ENCODE measurements at places on chromosomes 13 and 19.
A peak's percentile ranks its signal among the peaks of the same experiment; 100 is the strongest.

GRCh38 chr19:1167687-1168571 is 6.1 kb downstream of the SBNO2 start:
- no peak for DNase-seq

GRCh38 chr19:5865772-5866171 is 4.6 kb downstream of the FUT5 start:
- DNase-seq, result no peak

DNA sequence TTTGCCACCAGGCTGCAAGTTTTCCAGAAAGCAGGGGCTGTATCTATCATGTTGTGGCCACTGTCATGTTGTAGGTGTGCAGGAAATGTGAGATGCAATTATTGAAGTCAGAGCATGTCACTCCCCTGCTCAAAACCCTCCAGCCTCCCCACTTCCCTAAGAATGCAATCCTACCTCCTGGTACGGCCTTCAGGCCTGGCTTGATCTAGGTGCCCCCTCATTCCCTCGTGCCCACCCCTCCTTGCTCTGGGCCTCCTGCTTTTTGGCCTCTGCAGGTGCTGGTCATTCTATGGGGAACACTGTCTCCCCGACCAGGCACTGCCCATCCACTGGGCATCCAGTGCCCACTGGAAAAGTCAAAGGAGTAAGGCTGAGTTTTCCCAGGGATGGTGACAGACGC is 28.5 kb upstream of the MATK start:
- DNase-seq, result no peak

DNA sequence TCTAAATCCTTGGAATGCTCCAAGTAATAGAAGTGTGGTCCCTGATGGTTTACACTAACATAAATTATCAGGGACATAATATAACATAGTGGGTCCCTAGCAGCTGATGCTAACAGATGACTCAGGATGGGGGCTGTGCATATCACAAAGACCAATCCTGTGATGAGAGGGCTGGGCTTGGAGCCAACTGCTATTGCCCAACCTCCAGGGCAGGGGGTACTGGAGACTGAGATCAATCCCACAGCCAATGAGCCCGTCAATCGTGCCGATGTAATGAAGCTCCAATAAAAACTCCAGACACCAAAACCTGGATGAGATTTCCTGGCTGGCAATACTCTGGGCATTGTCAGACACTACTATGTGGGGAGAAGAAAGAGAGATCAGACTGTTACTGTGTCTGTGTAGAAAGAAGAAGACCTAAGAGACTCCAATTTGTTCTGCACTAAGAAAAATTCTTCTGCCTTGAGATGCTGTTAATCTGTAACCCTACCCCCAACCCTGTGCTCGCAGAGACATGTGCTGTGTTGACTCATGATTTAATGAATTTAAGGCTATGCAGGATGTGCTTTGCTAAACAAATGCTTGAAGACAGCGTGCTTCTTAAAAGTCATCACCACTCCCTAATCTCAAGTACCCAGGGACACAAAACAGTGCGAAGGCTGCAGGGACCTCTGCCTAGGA is 33.4 kb downstream of the ABCC4 start:
- DNase-seq, result peak; percentile 73

DNA sequence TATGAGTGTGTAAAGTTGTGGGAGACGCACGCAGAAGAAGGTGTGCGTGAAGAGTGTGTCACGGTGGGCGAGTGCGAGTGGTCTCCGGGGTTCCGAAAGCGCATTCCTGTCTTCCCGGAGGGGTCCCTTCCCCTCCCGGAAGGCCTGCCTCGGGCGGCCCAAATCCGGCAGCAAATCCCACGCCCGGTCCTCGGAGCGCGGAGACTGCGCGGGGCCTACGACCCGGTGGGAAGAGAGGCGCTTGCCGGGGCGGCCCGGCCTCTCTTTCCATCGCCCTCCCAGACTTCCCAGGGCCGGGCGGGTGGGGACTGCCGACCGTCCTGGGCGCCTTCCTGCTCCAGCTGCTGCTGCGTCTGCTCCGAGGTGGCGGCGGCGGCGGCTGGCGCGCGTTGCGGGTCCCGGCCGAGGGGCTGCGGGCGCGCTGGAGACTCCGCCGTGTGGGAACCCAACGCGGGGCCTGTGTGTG is 2.1 kb downstream of the ZIC5 start:
- no peak for DNase-seq

- no peak for DNase-seq
Observed at GRCh38 chr13:66659701-66660467, 570.3 kb downstream of the PCDH9 start.

- no peak for DNase-seq
Observed at GRCh38 chr19:13160557-13160956, 10.3 kb downstream of the IER2 start.

GRCh38 chr19:45457776-45458175 is 10.0 kb upstream of the FOSB start:
- DNase-seq, result no peak

DNA sequence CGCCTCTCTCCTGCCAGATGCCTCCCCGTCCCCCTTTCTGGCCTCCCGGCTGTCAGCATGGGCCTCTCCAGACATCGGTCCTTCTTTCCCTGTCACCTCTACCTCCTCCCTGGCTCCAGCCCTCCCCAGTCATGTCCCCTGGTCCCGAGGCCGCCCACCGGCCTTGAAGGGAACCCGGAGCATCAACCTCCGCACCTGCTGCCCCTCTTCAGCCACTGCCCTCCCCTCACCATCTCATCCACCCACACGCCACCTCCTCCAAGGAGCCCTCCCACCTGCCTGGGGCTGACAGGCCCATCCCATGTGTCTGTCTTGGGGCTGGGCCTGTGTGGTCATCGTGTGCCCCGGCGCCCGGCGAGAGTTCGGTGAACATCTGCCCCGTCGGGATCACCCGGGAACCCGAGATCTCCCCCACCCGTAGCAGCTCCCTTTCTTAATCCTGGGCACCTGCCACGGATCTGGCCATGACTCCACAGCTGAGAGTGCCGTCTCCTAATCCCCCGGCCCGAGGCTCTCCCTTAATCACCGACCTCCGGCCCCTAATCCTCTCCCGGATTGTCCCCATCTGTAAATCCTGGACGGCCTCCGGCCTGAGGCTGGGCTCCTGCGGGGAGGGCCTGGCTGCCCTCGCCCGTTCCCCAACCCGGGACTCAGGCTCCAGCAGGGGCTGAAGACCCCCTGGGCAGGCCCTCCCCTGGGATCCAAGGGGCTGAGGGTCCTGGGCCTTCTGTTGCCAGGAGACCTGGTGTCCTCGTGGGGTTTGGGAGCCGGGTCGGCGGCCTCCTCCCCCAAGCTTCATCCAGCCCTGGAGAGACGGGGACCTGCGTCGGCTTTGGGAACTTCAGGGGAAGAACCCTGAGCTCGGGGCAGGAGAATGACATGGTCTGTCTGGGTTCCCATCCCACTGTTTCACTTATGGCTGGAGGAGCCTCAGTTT is 5.9 kb downstream of the HCN2 start:
- no peak for DNase-seq

- no peak for DNase-seq
Observed at GRCh38 chr19:57248646-57249045, 8.2 kb downstream of the ZNF805 start.

GRCh38 chr13:33968520-33969507 is 150.9 kb downstream of the RFC3 start:
- DNase-seq, result no peak

- DNase-seq, result no peak
Observed at GRCh38 chr13:35923347-35923746, 207.8 kb downstream of the DCLK1 start.

- no peak for DNase-seq
Observed at GRCh38 chr13:50969691-50970090, 60.1 kb downstream of the RNASEH2B start.

- no peak for DNase-seq
Observed at GRCh38 chr19:8500158-8500557, 2.3 kb downstream of the PRAM1 start.

DNA sequence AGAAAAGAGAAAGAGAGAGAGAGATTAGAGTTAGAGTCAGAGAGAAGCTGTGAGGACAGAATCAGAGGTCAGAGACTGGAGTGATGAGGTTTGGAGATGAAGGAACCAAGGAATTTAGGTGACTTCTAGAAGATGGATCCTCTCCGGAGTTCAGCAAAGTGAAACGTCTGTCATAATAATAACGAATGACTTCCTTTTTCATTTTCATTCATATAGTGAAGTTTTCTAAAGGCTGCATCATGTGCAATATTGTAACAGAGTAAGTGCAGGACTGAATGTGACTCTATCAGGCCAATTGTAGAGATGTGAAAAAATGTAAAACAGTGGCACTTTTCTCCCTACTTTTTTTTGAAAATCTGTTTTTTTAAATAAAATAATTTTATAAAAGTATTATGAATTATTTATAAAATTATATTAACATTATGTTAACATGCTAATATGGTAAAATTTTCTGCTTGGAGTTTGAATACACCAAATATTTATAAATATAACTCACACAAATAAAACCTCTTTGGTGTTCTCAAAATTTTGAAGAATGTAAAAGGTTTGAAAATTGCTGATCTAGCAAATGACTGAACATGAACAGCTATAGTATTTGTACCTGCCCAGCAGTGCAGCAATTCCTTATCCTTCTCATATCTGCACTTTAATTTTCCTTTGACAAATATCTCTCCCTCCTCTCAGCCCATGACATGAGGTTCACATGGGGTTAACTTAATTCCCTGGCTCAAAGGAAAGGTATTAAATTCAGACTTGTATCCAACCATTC is 4.2 kb upstream of the TNFSF11 start:
- DNase-seq, result no peak

- no peak for DNase-seq
Observed at GRCh38 chr19:12843999-12844732, 5.9 kb downstream of the MAST1 start.

- DNase-seq, result no peak
Observed at GRCh38 chr19:5903056-5903623, 450 bp downstream of the NDUFA11 start.

DNA sequence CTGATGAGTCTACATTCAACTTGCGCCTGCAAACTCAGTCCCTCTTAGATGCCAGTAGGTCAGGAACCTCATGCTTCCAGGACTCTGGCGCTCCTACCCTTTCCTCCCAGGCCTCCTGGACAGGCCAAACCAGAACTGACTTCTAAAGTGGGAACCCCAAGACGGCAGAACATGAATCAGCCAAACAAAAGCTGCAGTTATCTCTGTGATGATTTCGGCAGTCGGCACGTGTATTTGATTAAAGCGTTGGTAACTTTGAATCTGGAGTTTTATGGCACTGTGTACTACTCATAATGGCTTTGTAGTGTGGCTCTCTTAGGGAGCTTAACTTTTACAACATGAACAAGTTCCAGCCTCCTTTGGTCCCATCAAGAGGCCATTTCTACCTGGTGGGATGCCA is 13.7 kb downstream of the ACTN4 start:
- no peak for DNase-seq

- no peak for DNase-seq
Observed at GRCh38 chr19:6947745-6948144, 60.4 kb downstream of the ADGRE1 start.

- no peak for DNase-seq
Observed at GRCh38 chr13:25872481-25873241, 179.2 kb downstream of the SHISA2 start.

DNA sequence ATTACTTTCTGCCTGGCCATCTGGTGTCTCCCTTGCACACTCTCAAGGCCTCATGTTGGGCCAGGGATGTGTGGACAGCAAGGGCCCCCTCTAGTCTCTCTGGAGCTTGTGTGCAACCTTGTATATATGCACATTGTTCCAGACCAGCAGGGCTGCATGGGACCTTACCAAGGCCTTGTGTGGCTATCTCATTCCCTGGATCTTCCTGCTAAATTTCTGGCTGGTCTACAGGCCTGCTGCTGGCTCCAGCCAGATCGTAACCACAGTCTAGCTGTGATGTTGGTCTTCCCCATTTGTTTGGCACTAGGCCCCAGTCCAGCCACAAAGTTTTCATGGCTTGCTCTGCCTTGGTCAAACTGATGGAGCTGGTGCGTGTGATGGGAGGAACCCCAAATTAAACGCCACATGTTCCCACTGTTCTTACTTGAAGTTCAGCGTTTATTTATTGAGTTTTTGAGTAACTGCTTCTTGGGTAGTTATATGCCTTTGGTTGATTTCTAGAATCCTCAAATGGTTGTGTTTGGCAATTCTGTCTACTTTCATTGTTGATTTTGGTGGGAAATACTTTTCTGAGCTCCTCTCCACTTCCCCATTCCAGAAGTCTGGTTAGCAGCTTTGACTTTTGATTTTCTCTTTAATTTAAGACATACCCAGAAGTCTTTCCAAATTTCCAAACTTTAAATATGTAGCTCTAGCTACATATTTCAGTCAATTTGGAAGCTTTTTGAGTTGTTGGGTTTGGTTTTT is 56.4 kb downstream of the SIPA1L3 start:
- DNase-seq, result no peak

DNA sequence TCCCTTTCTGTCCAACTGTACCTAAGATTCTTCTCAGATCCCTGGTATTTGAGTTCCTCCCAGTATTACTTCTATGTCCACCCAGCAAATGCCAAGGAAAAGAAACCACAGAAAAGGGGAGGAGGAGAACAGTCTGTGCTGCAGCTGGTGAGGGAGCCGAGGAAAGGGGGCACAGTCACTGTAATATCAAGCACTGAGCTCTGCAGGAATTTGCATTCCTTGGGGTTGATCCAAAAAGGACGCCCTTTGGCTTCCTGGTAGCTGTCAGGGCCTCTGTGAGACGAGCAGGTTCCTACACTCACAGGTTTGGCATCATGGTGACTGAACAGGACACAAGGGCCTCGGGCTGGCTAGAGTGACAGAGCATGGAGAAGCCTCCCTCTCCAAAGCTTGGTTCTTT is 273.4 kb downstream of the NHLRC3 start:
- DNase-seq, result no peak

- DNase-seq, result no peak
Observed at GRCh38 chr19:34692549-34692948, 15.1 kb downstream of the ZNF302 start.

DNA sequence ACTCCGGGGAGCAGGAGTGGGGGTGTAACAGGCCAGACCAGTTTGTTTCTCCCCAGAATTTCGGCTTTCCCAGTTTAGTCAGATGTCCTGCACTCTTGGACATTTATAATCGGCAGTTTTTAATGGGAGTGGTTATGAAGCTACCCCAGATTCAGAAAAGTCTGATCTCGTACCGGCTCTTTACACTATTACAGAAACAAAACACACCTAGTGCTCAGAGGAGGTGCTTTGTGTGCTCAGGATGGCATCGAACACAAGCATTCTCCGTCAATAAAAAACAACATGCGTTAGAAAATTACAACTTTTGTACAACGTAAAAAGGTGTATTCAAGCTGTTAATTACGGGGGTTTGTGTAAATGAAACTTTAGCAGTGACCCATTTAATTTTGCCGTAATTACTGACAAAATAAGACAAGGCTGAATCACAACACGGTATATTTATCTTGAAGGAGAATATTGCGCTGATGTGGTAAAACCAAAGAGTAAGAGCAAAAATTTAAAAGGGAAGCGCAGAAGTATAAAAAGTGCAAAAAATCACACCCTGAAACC is 6.6 kb upstream of the SOX1 start:
- no peak for DNase-seq

DNA sequence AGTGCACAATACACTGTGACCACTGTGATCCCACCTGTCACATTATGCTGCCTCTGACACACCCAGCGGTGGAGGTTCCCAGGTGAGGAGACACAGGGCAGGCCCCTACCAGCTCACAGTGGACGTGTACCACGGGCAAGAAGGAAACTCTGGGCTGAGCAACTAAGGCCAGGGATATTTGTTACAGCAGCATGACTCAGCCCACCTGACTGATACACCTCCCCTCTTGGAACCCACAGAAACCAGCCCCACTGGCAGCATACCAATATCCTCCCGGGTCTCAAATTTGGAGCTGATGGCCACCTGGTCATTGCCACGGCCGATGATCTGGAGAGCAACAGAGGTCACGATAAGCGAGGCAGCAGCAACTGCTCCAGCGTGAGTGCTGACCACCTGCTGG is 14.9 kb downstream of the KLC3 start:
- no peak for DNase-seq

Data from sigmoid colon (tissue), 7 donors.